Bronchial epithelial cell (primary cell): ENCODE measurements at places on chromosomes 1 and 21.

- no peak for DNase-seq
Measured at GRCh38 chr21:37342046-37342632, 24.4 kb upstream of the DYRK1A start.

GRCh38 chr1:198641966-198642668 is 3.3 kb downstream of the PTPRC start:
- no peak for DNase-seq

GRCh38 chr1:68819190-68819829 is 322.4 kb upstream of the DEPDC1 start:
- peak; percentile 11 for DNase-seq

- DNase-seq = no peak
Measured at GRCh38 chr1:42793824-42794223, 9.0 kb downstream of the TMEM269 start.

GRCh38 chr21:46477765-46478164 is 19.1 kb downstream of the DIP2A start:
- peak; percentile 81 for DNase-seq

GRCh38 chr1:181513786-181514297 is 30.5 kb downstream of the CACNA1E start:
- no peak for DNase-seq

- peak; percentile 76 for DNase-seq
Measured at GRCh38 chr1:36224537-36225282, 467 bp downstream of the THRAP3 start.
